ENCODE measurements at places on chromosomes 2 and 18.

DNA sequence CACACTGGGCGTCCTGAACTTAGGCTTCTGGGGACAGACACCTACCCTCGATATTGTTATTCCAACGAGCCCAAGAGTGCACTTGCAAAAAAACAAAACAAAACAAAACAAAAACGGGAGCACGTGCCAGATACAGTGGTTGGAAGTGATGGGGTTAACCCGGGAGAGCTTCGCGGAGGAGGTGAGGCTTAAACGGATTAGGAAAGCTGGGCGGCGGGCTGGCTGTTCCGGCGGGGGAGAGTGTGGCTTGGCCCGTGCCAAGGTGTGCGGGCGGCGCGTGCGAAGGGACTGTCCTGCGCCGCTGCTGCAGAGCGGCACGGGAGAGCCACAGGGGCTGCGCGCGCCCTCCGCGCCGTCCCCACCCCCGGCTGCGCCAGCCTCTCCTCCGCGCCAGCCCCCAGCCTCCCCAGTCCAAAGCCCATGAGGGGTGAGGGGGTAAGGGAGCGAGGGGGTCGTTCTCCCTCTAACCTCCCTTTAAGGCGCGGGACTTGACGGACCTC lies 1.5 kb upstream of the SLC30A3 start:
- DNase-seq: no peak

- DNase-seq: no peak
Observed at GRCh38 chr2:56084111-56084901, 99.5 kb upstream of the CCDC85A start.

DNA sequence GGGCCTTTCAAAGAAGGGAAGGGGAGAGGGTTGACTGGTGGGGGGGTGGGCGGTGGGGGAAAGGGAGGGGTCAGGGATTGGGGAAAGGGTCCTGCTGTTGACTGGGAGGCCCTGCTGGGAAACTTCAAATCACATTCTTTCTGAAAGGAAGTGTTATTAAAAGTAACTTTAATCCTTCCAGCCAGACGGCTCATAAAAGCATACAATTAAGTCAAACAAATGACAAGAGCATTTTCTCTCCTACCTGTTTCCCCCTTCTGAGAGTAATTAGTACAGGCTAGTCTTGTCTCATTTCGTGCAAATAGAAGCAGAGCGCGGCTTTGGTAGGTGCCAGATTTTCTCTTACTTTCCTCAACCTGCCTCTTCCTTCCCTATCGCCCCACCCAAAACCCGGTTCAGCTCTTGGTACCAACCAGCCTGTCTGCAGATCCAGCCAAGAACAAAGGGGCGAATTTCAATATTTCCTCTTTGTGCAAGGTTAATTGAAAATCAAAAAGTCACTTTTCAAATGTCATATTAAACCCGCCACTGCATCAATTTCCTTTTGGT lies 2112.6 kb upstream of the PIK3C3 start:
- no peak for DNase-seq

DNA sequence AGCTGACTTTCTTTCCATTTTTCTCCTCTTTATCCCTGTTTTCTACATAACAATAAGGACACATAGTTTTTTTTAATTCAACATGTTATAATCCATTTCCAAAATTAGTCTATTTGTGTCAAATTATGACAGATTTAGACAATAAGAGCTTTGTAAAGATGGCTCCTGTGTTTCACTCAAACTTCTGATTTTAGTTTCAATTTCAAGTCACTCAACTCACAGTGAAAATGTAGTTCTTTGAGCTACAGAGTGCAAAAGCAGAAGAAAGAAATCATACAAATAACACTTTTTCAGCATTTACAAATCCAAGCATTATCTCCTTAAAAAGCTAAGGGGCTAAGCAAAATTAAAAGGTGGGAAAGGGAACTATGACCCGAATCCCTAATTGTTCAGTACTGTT lies 340.7 kb upstream of the TRIB2 start:
- no peak for DNase-seq
